Esophagus squamous epithelium (tissue), 5 donors: ENCODE measurements at places on chromosomes 1 and 21.

- DNase-seq = no peak
These were observed 27.1 kb downstream of the AK2 start for GRCh38 chr1:33009561-33009960.

DNA sequence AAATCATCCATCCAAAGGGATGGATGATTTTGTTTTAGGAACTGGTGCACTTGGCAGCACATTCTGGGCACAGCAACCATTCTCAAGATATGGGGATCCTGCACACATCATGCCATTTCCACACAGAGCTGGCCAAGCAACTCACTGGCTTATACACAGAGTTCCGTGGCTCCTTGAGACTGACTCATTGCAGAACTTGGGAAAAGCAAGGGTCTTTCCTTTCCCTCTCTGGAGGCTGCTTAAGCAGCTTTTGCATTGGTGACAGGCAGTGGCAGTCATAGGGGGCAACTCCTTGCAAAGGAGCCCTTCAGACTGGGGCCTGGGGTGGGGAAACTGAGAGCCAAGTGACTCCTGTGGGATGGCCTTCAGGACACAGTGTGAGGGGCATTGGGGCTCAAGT lies 1.9 kb upstream of the MAD2L2 start:
- no peak for DNase-seq

- no peak for DNase-seq
These were observed 996 bp upstream of the C1orf159 start for GRCh38 chr1:1116701-1117468.

- no peak for DNase-seq
These were observed 92.3 kb upstream of the NBPF6 start for GRCh38 chr1:108357802-108358201.
